ENCODE measurements at places on chromosomes 2 and 18. TPM values are rescaled to one million over a fixed set of nuclear protein-coding genes. Genes with fewer than 3 reads are reported as not detected.

GRCh38 chr18:42030586-42031182 lies 75.7 kb downstream of the PIK3C3 start:
- DNase-seq, result no peak

GRCh38 chr2:65153515-65153914 lies 23.6 kb upstream of the RAB1A start:
- no peak for DNase-seq

EPG5 gene
- polyA plus RNA-seq, result 6.9 TPM

- DNase-seq, result no peak
Observed at GRCh38 chr2:161557538-161557937, 66.7 kb upstream of the SLC4A10 start.

EN1 gene
- polyA plus RNA-seq, result not detected

GRCh38 chr2:23595601-23596251 lies 210.7 kb downstream of the KLHL29 start:
- no peak for DNase-seq

- no peak for DNase-seq
Observed at GRCh38 chr2:44605511-44605910, 243.8 kb downstream of the CAMKMT start.

GRCh38 chr2:10620481-10620880 lies 69.3 kb downstream of the NOL10 start:
- DNase-seq, result no peak

CTDSP1 gene
- 84.2 TPM for polyA plus RNA-seq

KCTD1 gene
- 8.1 TPM for polyA plus RNA-seq

IL1R2 gene
- polyA plus RNA-seq, result 1.9 TPM

DNA sequence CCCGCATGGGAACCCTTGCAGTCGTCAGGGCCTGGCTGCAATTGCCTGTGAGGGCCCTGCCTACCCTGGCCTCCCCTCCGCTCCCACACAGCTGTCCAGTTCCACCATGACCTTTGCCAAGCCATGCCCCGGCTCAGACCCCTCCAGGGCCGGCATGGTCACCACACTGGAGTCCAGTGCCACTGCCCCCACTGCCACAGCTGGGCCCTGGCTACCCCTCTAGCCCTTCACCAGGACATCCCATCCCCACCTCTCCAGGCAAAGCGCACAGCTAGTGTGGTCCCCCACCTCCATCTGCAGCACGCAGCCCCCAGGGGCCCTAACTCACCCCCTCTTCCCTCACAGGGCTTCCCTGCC lies 70.3 kb upstream of the SMAD7 start:
- no peak for DNase-seq

DNA sequence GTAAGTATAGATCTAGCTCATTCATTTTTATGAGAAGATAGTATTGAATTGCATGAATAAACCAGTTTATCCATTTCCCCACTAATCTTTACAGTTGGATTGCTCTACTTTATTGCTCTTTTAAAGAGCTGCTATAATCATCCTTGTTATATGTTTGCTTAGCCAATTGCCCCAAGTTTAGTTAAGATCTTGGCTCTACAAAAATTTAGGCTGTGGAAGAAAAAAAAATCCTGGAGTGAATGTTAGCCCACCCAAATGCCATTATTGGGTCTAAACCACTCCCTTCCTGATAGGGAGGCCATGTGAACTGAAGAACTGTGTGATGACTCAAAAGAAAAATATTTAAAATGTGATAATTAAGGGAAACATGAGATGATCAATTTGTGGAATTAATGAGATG lies 2.9 kb downstream of the ALS2 start:
- DNase-seq, result no peak

- no peak for DNase-seq
Observed at GRCh38 chr2:186558512-186559276, 31.2 kb upstream of the ITGAV start.

DNA sequence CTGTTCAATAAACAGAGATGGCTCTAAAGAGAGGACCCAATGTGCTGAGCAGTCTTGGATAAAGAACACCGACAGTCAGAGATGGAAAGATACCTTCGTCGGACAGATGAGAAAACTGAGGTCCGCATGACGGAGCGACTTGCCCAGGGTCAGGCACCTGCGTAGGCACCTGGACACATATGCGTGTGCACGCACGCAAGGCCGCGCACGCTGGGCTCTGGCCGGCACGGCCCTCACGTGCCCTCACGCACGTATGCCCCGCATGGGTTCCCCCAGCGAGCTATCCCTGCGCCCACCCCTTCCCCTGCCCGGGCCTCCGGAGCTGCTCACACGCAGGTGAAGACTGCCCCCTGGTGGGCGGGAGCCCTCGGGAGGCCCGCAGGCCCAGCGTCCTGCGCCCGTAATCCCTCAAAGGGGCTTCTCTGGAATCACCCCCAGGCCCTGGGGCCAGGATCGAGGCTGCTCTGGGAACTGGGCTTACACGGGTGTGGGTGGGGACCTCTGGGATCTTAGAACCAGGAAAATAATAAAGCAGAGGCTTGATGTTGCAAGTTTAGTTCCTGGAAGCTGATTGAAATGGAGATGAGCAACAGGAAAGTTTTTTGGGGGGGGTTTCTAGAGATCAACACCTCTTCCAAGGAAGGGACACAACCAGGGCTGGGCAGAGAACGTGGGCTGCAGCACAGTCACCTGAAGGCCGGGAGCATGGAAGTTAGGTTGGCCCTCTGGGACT lies 246.3 kb downstream of the TNS1 start:
- DNase-seq, result peak; percentile 72

SERPINB3 gene
- polyA plus RNA-seq, result 0.14 TPM

- no peak for DNase-seq
Observed at GRCh38 chr2:75597949-75598348, 37.2 kb upstream of the EVA1A start.

MRPS5 gene
- polyA plus RNA-seq, result 105 TPM

NEUROD1 gene
- not detected for polyA plus RNA-seq

GRCh38 chr2:50746526-50746925 lies 285.4 kb downstream of the NRXN1 start:
- no peak for DNase-seq

GRCh38 chr2:10179422-10179821 lies 56.9 kb downstream of the RRM2 start:
- DNase-seq, result no peak

GRCh38 chr18:23618862-23619387 lies 32.6 kb upstream of the NPC1 start:
- peak; percentile 10 for DNase-seq

EGR4 gene
- not detected for polyA plus RNA-seq

- no peak for DNase-seq
Observed at GRCh38 chr2:55861733-55862132, 61.8 kb downstream of the EFEMP1 start.

DNA sequence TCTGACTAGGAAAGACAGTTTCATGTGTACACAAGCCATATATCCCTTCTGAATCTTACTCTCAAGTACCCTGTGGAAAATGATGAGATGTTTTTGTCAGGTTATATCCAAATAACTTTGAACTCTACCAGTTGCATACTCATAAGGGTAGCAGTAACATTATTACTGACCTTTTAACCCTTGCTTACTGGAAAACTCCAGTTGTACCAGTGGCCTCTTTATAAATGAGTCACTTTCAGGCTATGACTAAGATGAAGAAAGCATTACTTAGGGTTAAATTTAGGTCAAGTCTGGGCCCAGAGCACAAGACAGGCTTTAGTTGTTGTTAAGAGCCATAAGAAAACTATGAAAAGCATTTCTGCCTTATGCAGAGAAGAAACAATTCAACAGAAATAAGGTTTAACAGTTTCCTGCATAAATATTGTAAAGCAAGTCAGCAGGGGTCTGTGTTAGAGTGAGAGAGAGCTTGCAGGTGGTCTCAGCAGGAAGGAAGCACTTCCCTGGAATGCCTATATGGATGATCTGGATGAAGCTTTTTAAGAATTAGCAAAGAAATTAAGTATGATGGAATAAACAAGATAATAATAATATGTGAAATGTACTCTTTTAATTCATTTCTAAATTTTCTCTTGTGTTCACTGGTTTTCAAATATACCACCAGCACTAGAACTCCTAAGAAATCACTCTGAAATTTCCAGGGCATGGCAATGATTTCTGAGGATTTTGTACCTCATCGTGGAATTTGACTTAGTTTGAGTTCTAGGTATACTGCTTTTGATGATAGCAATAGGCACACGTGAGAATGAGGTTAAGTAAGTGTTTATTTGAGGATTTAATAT lies 126.6 kb downstream of the UBE2E3 start:
- DNase-seq, result no peak

- DNase-seq, result no peak
Observed at GRCh38 chr2:240164586-240164985, 24.1 kb upstream of the OTOS start.

MC5R gene
- polyA plus RNA-seq, result not detected

CACNB4 gene
- 0.29 TPM for polyA plus RNA-seq

GRCh38 chr2:130390460-130391057 lies 34.7 kb downstream of the PTPN18 start:
- peak; percentile 36 for DNase-seq

QPCT gene
- 0.95 TPM for polyA plus RNA-seq

SMC6 gene
- polyA plus RNA-seq, result 4.7 TPM

KRTCAP3 gene
- 0.51 TPM for polyA plus RNA-seq

PARD6G gene
- 0.77 TPM for polyA plus RNA-seq

IMPA2 gene
- 17.6 TPM for polyA plus RNA-seq

GRCh38 chr2:120346667-120347358 lies 877 bp downstream of the INHBB start:
- DNase-seq, result no peak

GRCh38 chr2:25381502-25381901 lies 39.8 kb upstream of the DNMT3A start:
- DNase-seq, result no peak

GRCh38 chr2:71043531-71044407 lies 24.7 kb upstream of the NAGK start:
- no peak for DNase-seq

GRCh38 chr2:144248350-144249034 lies 271.4 kb downstream of the ZEB2 start:
- no peak for DNase-seq

DNA sequence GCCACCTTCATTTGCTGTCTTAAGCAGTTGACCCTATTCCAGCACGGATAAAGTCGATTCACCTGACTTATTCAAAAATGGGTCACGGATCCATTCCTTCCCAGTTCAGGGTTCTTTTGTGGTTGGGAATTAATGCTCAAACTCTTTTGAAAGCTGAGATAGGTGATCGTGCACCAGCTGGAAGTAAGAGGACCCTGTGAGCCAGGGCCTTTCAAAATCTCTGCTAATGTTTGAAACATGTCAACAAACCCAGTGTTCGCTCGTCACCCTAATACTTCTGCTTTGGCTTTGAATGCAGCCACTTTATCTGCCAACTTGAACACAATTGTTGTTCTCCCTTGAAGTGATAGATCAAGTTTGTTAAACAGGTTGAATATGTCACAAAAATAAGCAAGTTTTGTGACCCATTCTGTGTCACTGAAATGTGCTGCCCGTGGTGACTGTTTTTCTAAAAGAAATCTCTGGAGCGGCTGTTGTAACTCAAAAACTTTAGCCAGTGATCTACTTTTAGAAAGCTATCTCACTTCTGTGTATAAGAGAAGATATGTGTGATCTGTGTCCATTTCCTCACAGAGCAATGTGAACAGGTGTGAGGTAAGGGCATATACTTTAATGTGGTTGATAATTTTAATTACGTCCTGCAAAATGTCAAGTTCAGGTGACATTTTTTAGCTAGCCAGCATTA lies 16.9 kb downstream of the HAT1 start:
- no peak for DNase-seq

- DNase-seq, result no peak
Observed at GRCh38 chr2:28004086-28004485, 113.6 kb downstream of the BABAM2 start.

DNA sequence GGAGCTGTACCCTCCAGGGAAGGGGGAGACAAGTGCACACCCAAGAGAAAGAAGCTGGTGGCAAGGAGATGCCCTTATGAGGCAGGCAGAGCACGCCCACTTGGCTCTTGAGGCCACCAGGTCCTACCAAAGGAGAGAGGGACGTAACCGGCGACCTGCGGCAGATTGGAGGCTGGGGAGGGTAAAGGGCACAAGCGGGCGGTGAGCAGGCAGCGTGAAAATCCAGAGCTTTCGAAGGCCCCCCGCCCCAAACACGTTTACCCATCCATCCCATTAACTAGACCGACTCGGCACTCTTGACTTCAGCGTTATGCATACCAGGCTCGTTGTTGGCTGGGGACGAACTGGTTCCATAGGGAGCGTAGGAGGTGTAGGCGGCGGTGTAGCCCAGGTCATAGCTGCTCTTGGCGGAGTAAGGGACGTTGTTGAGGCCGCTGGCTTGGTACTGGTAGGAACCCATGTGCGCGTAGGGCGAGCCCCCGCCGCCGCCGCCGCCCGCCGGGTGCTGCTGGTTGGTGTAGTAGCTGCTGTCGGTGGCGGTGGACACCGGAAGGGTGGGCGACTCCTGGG lies 794 bp downstream of the DLX2 start:
- DNase-seq, result no peak

PTPRM gene
- 81.7 TPM for polyA plus RNA-seq

DNA sequence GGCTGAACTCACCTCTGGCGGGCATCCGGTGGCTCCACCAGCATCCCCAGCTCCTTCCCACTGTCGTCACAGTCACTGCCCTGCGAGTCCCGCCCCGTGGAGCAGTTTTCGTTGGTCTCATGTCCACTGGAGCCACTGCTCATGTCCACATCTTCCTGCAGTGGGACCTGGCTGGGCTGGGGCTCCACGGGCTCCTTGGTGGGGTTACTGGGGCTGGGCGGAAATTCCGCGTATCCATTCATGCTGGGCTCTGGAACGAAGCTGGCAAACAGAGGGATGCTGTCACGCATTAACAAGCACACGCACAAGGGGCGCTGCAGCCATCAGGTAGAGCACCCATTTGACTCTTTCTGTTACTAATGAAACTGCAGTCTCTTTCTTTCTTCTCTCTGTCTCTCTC lies 10.7 kb downstream of the PER2 start:
- no peak for DNase-seq

- DNase-seq, result no peak
Observed at GRCh38 chr2:44086629-44087028, 82.0 kb upstream of the PPM1B start.

LRRC30 gene
- not detected for polyA plus RNA-seq

RTP5 gene
- 0.15 TPM for polyA plus RNA-seq

- no peak for DNase-seq
Observed at GRCh38 chr2:165772183-165772582, 21.9 kb downstream of the GALNT3 start.

NAT8 gene
- not detected for polyA plus RNA-seq

DNA sequence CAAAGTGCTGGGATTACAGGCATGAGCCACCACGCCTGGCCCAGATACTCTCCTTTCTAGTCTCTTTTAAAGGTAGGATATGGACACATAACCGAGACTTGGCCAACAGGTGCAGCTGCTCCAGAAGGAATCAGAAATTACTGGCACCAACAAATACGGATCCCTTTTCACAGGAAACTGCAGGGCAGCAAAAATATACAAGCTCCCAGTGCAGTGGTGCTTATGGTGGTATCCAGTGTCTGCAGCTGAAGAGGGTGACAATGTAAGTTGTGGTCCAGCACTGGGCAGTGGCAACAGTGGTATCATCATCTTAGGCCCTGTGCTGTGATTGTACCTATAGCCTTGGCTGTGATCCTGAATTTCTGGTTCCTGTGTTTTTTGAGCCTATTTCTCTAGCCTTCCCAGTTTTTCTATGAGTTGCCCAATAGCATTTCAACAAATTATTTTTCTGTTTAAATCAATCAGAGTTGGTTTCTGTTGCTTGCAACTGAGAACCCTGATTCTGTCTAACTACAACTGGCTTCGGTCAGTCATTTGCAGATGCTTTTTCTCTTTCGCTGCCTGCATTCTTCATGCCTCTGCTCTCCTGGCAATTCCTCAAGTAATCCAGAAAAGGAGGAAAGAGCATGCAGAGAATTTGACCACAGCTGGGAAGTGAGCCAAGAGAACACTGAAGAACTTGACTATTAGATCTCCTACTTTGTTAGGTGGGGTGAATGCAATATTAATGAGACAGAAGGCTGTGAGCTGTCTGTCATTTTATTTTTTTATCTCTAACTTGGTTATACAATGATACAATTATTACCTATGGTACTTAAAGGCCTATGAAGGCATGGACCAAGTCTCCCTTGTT lies 30.8 kb upstream of the EML4 start:
- DNase-seq, result peak; percentile 69

MLPH gene
- polyA plus RNA-seq, result 9.7 TPM
